Activated T-helper 1 cell treated with Interleukin-2 at 50 U/mL for 16 hours (primary cell): ENCODE measurements at places on chromosomes 16 and 17.

DNA sequence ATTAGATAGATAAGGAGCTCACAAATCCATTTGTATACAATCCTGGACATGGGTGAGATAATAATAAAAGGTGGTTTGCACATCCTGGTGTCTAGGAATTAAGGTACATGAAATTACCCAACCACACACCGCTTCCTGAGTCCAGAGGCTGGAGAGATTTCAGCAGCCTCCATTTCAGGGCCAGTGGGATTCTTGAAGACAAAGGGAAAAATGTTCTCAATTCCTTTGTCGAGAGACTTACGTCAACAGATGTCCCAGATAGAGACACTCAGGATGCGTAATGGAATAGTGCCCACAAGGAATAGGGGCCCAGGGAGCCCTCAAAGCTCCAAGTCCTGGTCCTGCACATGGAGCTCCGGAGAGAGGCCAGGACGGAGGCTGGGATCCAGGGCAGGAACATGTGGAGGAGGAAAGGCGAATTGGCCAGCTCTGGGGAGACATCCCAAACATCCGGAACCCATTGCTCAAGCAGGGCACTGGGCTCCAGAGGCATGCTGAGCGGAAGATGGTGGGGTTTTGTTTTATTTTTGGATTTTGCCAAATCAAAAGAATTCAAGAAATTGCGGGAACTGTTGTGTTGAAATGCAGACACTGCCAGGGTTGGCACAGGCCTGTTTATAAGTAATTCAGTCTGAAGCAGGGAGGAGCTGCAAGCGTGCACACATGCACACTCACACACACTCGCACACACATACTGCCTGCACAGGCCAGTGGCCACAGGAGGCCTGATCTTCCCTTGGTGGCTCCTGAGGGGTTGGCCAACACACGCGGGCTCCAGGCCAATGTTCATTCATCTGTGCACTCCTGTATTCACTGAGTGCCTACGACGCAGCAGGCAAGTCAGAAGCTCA, 97.2 kb downstream of the NOG start:
- DNase-seq, result no peak

GRCh38 chr17:34024806-34025551, 230.1 kb upstream of the CCL2 start:
- no peak for DNase-seq

GRCh38 chr17:68759343-68760140, 158.4 kb upstream of the FAM20A start:
- no peak for DNase-seq

DNA sequence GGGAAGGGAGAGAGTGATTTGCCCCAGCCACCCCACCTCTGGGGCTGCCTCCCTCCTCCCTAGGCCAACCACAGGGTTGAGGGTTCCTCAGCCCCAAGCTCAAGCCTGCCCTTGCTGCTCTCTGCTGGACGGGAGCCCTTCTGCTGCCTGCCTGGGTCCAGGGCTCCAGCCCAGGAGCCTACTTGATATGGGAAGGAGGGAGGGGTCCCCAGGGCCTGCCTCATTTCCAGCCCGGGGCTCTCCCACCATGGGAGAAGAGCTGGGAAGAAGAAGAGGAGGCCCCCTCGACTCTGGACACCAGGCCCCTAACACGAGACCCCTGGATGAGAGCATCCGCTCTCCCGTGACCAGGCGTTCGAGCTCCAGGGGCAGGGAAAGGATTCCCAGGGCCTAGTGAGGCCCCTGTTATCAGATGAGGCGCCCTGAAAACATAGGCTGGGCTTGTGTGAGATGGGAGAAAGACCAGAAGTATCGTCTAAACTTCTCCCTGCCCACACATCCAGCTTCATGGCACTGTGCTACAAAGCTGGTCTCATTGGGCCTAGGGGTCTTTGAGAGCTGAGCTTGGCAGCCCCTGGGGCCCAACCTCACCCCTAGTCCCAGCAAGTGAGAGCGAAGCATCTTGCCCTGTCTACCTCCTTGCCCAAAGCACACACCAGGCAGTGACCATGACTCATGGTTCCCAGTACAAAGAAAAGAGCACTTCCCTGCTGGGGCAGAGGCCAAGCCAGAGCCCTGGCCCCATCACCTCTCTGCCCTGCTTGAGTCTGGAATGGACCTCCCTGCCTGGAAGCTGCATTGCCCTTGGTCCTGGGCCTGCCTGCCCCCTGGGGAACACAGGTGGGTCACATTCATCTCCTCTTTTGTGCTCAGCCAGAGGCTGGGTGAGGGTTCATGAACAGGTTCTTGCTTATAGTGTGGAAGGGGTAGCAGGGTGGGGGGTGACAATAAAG, 987 bp downstream of the SLC16A5 start:
- DNase-seq, result no peak

GRCh38 chr17:77907497-77908461, 50.7 kb upstream of the TNRC6C start:
- no peak for DNase-seq

GRCh38 chr16:11886881-11887280, 28.9 kb downstream of the GSPT1 start:
- no peak for DNase-seq

GRCh38 chr16:819336-820043, 19.0 kb upstream of the GNG13 start:
- no peak for DNase-seq

DNA sequence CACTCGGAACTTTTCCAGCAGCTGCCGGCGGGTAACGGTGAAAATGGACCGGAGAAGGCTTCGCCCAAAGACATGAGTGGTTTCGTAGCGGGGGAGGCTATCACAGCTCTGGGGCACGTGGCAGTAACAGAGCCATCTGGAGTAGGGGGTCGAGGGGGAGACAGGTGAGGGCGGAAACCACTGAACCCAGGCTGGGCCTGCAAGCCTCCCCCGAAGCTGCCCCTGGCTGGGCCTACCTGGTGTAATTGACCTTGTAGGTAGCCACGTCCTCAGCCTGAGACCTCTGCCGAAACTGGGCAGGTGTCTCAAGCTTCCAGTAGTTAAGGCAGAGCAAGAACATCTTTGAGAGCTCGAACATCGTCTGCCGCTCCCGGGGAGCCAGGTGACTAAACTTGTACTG, 1.9 kb downstream of the KAT2A start:
- no peak for DNase-seq

DNA sequence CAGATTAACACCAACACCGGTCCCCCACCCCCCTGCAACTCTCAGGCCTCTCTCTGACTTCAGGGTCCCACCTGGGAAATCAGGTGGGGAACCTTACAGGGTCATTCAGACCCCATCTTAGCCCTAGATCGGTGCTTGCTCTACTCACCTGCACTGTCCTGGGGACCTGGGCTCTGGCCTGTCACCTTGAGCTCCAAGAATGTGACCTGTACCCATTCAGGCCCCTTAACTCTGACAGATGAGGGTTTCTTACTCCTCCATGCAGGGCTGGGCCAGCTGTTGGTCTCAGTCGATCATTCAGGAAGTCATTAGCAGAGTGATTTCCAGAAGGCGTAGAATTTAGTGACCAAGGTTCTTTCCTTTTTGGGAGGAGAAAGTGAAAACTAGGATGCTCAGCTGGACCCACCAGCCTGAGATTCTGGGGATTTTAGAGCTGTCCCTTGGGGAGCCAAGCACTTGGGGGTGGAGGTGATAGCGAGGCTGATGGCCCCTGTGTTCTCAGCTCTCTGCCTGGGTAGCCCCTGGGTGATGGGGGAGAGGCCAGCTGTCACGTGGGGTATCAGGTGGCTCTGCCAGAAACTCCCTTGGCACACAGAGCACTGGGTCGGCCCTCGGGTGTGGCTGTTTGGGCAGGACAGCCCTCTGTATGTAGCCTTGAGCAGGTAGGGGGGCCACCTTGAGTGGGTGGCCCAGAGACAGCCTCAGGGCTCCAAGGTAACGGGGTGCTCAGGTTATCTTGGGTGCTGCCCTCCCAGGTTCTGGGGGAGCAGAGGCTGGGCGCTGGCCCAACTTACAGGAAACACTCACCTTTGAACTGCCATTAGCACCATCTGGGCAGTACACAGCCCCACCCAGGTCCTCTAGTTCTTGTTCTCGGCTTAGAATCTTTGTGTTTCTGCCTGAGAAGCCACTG, 724 bp downstream of the MVP start:
- DNase-seq, result no peak

DNA sequence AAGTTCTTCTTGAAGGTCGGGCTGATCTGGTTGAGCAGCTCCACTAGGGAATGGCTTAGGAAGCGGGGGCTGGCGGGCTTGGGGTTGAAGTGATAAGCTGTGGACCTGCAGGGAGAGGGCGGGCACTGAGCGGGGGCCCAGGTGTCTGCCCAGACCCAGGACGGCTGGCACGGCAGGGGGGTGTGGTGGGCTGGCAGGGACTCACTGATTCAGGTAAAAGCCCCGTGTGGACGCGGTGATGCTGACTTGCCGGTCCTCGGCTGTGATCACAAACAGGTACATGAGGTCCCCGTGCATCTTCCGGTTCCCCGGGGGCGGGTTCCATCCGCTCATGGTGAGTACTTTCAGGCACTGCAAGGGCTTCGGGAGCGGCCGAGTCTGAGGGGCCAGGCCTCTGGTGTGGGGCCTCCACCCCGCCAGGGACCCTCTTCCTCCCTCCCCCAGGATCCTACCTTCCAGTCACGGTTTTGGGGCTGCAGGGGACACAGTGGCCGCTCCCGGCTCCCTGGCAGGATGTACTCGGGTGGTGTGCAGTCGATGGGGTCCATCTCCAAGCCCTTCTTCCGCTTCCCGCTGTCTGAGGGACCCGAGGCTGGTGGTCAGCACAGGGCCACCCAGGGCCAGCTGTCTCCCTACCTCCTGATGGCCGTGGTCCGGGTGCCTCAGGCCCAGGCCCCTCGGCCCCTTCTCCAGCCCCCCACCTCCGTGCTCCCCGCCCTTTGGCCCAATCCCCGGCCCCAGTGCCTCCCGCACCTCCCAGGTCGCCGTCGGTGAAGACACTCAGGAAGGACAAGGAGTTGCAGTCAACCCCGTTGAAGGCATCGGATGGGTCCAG, 10.2 kb downstream of the CLUH start:
- no peak for DNase-seq

GRCh38 chr16:11737713-11738112, 4.9 kb downstream of the TXNDC11 start:
- DNase-seq, result no peak

- DNase-seq, result no peak
These were observed at the start of gene SLC5A10 for GRCh38 chr17:18951941-18952842. TSS of gene SLC5A10 (plus strand) at chr17:18952165. CDS start at chr17:18952206, 41 bp downstream.

DNA sequence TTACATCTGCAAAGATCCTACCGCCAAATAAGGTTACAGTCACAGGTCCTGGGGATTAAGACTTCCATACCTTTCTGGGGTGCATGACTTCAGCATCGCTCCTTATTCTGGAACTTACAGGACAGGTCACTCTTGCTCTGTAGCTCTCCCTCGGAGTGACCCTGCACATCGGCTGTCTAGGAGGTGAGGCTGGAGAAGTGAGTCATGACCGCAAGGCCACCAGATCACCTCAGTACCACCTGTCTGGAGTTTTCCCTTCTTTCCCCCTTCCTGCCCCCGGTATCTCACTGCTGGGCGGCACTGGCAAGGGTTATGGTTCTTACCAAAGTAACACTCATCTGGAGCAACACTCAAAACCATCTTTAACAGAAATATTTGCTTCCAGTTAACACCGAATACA, 374.8 kb downstream of the SLC39A11 start:
- no peak for DNase-seq

DNA sequence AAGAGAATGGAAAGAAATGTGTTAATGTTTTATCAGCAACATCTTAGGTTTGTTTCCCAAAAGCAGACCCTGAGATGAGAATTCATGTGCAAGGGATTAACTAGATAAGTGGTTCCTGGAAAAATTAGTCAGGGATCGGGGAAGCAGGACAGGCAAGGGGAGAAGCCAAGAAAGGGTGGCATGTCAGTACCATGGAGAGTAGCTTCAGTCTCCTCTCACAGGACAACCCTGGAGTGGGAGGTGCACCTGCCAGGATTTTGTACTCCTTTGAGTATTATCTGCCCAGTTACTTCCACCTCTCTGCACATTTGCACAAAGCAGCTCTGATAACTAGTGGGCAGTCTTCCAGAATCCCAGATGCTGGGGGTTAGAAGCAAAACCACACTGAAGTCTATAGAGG, 117.0 kb downstream of the RGS9 start:
- DNase-seq, result no peak

- DNase-seq, result no peak
These were observed 187.8 kb downstream of the RAB11FIP4 start for GRCh38 chr17:31579265-31579664.

DNA sequence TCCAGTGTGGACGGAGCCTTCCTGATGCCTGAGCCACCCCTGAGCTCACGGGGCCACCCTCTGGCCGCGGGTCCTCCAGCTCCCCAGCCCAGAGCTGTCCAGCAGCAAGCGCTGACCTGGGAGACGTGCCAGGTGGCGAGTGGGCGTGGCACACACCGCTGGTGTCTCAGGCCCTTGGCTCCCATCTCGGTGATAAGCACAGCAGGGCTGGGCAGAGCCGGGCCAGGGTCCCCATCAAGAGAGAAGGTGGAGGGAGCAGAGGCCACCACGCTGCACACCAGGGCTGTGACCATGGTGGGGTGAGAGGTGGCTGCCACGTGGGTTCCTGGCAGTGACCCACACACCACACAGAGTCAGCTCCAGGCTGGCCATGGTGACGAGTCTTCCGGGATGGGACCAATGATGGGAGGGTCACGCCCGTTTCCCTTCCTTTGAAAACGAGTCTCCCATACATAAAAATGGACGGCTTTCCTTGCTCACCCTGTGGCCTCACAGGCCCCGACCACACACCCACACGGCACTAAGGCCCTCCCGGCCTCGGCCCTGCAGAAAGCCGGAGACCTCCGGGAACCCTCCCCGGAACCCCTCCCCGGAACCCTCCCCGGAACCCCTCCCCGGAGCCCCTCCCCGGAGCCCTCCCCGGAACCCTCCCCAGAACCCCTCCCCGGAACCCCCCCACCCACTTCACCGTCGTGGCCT, 16.8 kb downstream of the UTS2R start:
- no peak for DNase-seq

- DNase-seq, result no peak
These were observed 51.3 kb upstream of the CCL1 start for GRCh38 chr17:34414339-34414738.
